ENCODE measurements at places on chromosomes 1 and 21. TPM values are rescaled to one million over a fixed set of nuclear protein-coding genes. Genes with fewer than 3 reads are reported as not detected.

DNA sequence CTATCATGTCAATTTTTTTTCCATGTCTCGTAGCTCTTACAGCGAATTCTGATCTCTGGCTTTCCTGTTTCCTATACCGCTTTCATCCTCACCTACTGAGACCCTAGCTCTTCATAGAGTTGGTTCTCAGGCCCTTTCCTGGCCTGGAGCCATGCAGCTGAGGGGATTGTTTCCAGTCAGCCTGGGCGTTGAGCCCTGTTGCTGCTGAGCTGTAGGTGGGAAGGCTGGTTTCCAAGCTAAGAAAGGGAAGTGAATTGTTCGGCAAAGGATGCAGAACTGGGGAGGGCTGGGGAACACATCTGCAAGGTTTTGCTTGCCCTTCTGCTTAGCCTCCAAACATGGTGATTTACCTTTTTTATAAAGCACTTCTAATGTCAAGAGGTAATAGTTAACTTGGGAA lies 41.5 kb downstream of the SPATA46 start:
- DNase-seq: no peak
- H3K27ac ChIP-seq: no peak overlapping the region
- H3K4me3 ChIP-seq: no peak overlapping the region
- H3K36me3 ChIP-seq: no peaks in the 10 kb centered on the region
- H3K4me1 ChIP-seq: no peaks in the 10 kb centered on the region

DNA sequence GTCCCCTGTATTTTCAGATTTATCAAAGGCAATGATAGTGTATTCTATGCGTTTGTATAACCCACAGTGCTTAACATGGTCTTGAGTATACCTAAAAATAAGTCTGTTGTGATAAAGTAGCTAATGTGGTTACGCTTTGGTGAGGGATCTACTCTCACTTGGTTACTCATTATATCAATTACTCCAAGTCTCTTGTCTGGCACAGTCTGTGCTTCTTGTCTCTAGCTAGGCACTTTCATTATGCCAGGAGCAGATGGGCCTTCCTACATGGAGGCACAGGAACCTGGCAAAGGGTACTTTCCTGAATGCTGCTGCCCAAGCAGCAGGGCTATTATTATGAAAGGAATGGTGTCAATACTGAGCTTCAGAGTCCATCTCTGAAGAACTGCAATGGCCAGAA lies 4.2 kb upstream of the PTPN22 start:
- no peaks in the 10 kb centered on the region for H3K4me1 ChIP-seq
- no peaks in the 10 kb centered on the region for H3K27me3 ChIP-seq
- no peaks in the 10 kb centered on the region for H3K36me3 ChIP-seq
- DNase-seq: no peak

The TNNT2 gene
- 2.2 TPM for total RNA-seq

DNA sequence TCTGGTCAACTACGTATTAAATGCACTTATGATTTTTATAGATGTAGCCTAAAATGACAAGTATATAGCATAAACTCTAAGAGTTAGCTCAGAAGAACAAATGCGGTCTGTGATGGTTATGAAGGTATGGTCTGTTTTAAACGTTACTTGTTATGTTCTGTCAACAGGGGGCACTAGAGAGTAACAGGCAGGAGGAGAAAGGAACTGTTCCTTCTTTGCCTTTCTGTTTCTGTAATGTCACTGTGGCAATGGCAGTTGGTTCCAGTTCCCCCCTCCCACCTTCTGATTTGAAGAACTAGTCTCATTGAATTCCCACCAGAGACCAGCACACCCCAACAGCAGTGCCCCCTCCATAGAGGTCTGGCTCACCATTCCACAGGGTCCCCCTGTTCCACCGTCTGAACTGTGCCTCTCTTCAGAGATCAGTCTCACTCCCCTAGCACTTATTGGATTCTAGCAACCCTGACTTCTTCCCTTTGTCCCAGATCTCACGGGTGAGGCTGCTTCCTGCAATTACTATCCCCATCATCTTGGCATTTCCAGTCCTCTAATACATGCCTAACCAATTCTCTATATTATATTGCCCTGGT lies 14.0 kb downstream of the KRTAP24-1 start:
- no peak overlapping the region for H3K4me3 ChIP-seq
- no peaks in the 10 kb centered on the region for H3K27me3 ChIP-seq
- H3K4me1 ChIP-seq: no peaks in the 10 kb centered on the region
- no peak for DNase-seq

The COL6A1 gene
- total RNA-seq: 265 TPM

DNA sequence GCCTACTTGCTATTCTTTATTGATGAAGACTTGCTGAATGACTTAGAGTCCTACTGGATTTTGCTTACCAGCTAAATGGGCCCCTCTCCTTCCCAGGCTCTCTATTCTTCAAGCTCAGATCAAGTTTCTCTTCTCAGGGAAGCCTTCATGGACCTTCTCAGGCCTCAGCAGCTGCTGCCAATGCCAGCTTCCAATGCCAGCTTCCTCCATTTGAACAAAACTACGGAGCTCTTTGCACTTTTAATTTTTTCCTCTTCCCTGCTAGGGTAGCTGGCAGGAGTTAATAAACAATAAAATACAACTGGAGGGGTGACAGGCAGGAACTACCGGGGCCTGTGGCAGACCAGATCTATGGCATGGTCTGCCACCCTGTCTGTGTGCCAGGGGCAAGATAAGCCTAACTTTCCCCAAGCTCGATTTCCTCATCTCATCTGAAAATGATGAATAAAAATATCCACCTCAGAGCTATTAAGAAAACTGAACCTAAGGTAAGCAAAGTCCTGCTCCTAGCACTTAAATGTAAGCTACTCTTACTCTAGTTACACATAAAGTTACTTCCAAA lies 995 bp upstream of the IPO13 start:
- H3K27me3 ChIP-seq: no peaks in the 10 kb centered on the region
- peak overlapping the region; percentile 94 for H3K27ac ChIP-seq
- peak overlapping the region; percentile 73 for H3K4me3 ChIP-seq
- H3K4me1 ChIP-seq: peaks cover 17% of the 10 kb centered on the region

Data from prostate gland (tissue), 2 donors.